ENCODE measurements at places on chromosomes 16 and 17.

DNA sequence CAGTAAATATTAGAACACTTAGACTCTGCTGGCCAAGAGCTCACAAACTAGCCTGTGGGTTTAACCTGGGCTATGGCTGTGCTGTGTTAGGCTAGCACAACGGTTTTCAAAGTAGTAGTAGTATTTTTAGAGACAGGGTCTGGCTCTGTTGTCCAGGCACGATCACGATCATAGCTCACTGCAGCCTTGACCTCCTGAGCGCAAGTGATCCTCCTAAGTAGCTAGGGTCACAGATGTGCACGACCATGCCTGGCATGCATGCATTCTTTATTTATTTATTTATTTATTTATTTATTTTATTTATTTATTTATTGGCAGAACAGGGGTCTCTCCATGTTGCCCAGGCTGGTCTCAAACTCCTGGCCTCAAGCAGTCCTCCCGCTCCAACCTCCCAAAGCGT lies 10.3 kb downstream of the MRPL27 start:
- no peak for DNase-seq

DNA sequence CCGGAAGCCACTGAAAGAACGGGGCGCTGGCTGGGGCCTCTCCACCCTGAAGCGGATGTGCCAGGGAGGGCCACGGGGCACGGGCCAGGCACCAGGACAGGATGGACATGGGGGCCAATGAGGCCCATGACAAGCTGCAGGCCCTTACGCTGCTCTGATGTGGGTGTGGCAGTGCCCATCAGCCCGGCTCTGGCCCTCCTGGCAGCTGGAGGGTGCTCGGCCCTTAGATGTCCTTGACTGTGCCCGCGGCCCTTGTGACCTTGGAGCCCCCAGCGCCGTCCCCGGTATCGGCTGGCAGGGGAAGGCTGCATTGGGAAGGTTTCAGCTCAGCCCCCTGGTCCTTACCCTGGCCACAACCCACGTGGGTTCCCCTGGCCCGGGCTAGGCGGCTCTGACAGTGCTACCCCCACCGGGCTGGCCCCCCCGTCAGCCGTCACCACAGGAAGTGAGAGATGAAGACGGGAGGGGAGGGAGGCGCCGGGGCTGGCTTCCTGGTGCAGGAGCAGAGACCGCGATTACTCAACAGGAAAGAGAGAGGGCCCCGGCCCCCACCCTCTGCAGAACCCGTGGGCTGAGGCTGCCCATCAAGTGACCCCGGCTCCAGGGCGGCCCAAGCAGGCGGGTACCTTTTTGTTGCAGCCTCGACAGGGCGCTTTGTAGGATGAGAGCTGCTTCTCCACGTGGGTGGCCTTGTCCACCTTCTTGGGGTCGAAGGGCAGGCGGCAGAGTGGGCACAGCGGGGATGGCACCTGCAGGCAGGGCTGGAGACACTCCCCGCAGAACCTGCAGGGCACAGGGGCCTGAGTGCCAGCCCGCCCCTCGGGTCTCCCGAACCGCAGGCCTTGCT lies 5.3 kb downstream of the RNF166 start:
- no peak for DNase-seq

- DNase-seq, result no peak
These were observed 104.2 kb downstream of the SNX11 start for GRCh38 chr17:48211787-48212186.

DNA sequence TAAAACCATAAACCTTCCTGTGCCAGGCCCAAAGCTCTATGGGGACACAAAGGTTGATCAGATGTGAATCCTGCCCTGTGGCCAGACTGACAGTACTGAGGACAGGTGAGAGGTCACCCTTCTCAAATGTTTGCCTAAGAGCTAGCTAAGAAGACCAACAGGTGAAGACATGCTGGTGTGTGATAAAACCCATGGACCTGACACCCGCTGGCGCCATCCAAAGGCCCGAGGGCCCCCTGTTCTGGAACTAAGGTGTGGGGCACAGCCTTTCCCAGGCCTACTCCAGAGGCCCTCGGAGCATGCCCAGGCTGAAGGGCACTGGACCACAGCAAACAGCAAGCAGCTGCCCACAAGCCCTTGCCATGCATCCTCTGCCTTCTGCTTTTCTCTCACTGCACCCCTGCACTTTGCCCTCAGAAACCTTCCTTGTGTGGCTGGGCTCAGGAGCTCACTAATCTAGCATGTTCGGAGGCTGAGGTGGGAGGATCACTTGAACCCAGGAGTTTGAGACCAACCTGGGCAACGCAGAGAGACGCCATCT lies 5.2 kb upstream of the CDK3 start:
- DNase-seq, result no peak

DNA sequence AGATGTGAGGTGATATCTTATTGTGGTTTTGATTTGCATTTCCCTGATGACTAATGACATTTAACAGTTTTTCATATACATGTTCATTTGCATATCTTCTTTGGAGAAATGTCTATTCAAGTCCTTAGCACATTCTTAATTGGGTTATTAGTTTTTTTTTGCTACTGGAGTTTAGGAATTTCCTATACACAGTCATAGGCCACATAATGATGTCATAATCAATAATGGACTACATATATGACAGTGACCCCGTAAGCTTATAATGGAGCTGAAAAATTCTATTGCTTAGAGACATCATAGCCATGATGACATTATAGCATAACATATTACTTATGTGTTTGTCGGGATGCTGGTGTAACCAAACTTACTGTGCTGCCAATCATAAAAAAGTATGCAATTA lies 83.7 kb downstream of the ABCA8 start:
- no peak for DNase-seq
